Renal cortical epithelial cell (primary cell): ENCODE measurements at places on chromosomes 6 and 20.

- DNase-seq, result no peak
Measured at GRCh38 chr6:106540907-106541306, 88.4 kb downstream of the RTN4IP1 start.

GRCh38 chr6:162670345-162670744 is 57.2 kb downstream of the PRKN start:
- no peak for DNase-seq

GRCh38 chr20:48060841-48061720 is 275.8 kb upstream of the SULF2 start:
- DNase-seq, result no peak

DNA sequence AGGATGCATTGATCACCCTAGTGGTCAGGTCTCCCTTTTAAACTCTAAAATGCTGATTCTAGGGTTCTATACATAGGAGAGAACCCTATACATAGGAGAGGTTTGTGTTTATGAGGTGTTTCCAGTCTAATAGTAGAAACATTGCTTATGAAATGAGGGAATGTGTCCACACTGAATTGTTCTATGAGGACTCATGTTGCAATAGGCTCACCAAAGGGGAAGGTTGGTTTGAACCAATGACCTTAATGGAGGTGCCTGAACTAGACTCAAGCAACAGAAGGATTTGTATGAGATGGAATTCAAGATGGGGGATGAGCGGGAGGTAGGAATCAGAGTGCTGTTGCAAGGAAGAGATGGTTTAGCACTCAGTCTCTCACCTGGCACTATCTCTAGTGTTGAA is 33.5 kb upstream of the UBR2 start:
- no peak for DNase-seq

GRCh38 chr6:152981989-152982903 is 595 bp downstream of the FBXO5 start:
- no peak for DNase-seq

- DNase-seq, result no peak
Measured at GRCh38 chr6:28907394-28907793, 16.4 kb downstream of the TRIM27 start.

- DNase-seq, result no peak
Measured at GRCh38 chr20:45937765-45938164, 3.3 kb downstream of the PCIF1 start.

- peak; percentile 54 for DNase-seq
Measured at GRCh38 chr6:129717277-129717676, 7.3 kb upstream of the ARHGAP18 start.

- DNase-seq, result peak; percentile 7
Measured at GRCh38 chr20:8255945-8256632, 124.0 kb downstream of the PLCB1 start.

DNA sequence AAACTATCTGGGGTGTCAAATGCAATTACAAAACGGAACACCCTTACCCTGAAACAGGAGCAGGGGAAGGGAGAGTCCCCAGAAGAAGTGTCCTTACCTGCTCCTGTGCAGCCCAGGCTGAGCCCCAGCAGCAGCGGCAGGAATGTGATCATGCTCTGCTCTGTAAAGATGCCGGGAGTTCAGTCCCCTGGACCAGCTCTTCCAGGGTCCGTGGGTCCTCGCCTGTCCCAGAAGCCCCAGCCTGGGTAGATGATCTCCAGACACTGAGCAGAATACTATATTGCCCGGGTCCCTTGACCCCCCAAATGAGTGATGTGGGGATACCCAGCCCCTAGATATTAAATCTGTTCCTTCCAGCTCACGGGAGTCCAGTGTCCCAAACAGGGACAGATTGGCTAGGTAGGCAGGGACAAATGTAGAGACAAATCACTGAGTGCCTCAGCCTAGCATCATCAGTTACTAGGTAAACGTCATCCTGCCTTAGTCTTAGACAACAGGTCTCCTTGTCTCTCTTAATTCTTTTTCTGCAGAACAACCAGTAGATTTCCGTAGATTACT is at the start of gene HLA-DMB:
Gene HLA-DMB, minus strand, starts transcription at position 373 of the 558 bp plus-strand sequence. Its CDS starts 221 bp downstream, at position 152.
- peak; percentile 93 for DNase-seq

DNA sequence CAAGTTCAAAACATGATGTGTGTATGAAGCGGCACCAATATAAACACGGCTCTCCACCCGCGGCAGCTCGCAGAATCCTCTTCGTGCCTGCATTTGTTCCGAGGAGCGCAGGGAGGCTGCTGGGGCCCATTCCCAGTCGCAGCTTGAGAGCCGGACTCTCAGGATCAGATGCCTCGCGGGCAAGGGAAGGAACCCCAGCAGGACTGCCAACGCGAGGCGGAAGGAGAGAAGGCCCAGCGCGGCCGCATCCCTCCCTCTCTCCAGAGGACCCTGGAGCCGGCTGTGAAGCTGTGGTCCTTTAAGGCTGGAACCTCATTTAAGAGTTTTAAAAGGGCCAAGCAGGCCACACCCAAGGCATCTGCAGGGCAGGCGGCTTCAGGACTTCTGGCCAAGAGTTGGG is 44.2 kb upstream of the ZBP1 start:
- no peak for DNase-seq

GRCh38 chr6:148471624-148472159 is 129.1 kb downstream of the SASH1 start:
- DNase-seq, result no peak

GRCh38 chr6:170051229-170052172 is 239.4 kb downstream of the DLL1 start:
- DNase-seq, result no peak

DNA sequence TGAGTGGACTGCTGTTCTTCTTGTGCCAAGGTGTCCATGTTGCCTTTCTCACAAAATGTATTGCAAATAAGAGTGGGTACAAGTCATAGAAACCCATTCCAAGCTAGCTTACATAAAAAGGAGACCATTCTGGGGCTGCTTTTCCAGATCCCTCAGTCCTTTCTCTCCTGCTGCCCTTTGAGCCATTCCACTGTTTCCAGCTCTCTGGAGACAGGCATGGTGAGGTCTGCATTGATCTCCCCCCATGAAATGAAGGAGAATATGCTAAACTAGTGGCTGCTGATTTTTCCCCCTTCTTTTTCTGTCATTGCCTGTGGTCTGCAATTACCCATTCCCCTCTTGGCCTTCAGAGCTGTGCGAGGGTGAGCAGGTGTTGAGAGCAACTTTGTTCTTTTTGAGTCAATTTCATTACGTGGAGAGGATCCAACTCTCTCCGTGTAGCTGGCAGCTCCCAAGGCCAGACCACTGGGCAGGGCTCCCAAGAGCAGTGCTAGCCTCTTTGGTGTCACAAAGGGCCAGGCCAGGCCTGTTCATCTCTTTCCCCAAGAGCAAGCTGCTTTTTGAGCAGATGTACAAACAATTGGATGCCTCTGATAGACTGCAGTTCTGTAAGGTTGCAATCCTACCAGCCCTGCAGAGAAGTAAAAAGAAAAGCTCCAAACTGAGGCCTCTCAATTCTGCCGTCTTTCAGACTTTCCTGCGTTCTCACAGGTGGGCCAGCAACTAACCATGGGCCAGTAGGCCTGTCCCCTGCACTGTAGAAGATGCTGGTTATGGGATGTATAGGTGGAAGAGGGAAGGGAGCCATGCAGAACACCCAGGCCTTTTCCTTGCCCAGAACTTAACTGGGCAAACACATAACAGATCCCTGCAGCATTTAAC is 96.1 kb upstream of the ARMC2 start:
- DNase-seq, result no peak

GRCh38 chr6:40417031-40417430 is 170.1 kb downstream of the LRFN2 start:
- no peak for DNase-seq

DNA sequence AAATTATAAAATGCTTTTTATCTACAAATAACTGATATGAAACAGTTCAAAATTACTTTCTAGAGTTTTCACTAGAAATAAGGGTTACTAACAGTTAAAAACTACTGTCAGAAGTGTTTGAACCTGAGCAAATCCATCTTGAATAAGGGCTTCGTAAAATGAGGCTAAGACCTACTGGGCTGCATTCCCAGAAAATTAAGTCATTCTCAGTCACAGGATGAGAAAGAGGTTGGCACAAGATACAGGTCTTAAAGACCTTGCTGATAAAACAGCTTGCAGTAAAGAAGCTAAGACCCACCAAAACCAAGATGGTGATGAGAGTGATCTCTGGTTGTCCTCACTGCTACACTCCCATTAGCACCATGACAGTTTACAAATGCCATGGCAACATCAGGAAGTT is 93.7 kb downstream of the PLG start:
- no peak for DNase-seq

DNA sequence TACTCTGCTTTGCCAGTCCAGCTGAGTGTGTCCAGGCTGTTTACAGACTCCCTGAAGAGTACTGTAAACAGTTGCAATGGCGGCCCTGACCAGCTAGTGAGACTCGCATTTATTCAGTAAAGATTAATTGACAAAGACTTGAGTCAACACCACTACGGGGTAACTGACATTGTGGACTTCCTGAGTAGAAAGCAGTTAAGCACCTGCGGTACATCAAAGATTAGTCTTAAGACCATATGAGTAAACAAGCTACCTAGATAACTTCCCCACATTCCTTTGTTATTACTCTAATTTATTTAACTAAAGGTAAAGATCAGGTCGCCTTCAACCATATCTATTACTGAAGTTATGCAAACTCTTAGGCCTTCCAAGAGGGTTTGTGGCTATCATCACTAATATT is 12.6 kb downstream of the VPS52 start:
- DNase-seq, result no peak

DNA sequence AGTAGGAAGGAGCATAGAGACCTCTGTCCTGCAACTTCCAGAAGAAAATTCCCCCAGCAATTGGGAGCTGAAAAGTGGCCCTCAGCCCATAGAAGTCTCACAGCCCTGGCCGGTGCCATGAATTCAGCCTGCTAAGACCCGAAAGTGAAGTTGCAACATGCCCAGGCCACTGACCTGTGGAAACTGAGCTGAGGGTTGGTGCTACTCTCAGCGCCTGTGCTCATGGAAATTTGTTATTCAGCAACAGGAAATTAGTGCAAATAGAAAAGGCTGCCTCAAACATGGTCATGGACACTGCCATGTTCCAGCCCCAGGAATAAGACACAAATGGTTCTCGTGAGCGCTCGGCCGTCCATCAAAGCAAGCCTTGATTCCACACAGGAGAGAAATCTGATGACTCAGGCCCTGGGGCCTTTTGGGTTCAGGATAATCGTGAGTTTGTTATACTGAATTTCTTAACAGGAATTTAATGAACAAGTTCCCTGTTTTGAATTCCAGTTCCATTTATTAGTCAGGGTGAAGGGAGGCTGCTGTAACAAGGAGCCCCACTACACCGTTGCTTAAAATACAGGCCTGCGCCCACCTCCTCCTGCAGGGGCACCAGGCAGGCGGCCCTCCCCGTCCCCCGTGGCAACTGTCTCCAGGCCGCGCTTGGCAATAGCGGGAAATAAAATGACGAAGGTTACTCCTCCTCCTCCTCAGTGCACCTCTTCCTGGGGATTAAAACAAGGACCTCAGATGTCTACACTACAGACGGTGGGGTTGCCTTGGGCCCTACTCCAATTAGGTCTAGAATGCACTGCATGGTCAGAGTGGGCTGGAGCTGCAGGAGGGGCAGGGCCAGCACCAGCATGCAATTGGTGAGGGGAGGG is 152.9 kb downstream of the ERMARD start:
- DNase-seq, result no peak

DNA sequence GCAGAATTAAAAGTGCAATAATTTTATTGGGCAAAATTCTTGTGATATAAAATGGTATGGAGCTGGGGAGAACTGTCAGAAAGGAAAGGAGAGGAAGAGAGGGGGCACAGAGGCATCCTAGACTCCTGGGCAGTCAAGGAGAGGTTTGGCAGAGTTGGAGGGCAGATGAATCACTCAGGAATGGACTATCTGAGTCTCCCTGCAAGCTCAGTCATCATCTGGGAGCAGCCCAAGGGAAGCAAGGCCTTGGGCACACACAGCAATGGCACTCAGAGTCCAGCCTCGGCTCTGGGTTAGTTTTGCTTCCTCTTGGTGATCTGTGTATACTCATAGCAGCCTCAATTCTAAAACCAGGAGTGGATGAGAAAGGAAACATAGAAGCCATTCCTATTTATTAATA is 67.2 kb downstream of the SLC22A1 start:
- DNase-seq, result peak; percentile 51

- peak; percentile 18 for DNase-seq
Measured at GRCh38 chr6:134000443-134000842, 47.4 kb downstream of the TBPL1 start.

DNA sequence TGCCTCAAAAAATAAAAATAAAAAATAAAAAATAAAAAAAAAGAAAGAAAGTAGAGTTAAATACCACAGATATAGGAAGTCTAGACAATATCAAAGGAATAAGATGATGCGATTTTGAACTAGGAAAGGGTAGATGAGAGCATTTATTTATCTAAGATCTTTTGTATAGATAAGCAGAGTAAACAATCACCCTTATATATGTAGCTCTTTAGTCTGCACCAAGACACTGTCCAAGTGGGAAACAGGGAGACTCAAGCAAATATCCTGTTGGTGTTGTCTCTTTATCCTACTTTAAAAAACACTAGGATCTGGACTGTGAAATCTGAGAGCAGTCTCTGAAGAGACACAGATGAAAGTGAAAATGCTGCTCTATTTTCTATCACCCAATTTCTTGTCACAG is 587.0 kb upstream of the FLRT3 start:
- DNase-seq, result no peak

- peak; percentile 16 for DNase-seq
Measured at GRCh38 chr6:166112580-166112979, 55.1 kb downstream of the TBXT start.

DNA sequence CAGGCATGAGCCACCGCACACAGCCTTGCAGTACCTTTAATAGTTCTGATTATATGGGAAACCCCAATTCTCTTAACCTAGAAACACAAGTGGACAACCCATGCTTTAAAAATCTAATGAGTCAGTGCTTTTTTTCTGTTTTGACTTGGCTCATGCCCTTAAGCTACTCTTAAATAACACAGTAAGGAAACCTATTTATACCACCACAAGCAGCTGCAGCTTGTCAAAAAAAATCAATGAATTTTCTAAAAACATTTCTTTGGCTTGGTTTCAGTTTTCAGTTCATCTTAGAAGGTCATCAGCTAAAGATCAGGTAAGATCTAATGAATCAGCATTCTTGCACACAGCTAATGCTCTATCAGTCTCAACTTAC is 124.1 kb upstream of the DST start:
- peak; percentile 90 for DNase-seq

DNA sequence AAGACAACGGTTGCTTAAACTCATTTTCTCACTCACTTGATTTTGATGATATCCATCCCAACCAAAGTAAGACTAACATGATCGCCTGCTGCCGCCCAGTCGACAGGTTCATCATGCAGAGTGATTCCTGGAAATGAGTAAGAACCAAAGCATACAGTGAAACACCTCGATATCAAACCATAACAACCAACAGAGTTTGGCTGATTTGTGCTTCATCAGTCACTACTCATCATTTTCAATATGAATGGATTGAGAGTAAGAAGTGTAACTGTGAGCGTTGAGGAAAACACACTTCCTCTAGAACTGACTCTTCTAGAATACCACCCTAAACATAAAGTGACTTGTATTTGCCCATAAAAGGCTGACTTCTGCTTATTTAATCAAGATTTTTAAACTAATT is 29.2 kb upstream of the ALDH8A1 start:
- DNase-seq, result no peak

- DNase-seq, result peak; percentile 56
Measured at GRCh38 chr6:39102071-39102820, 12.7 kb downstream of the SAYSD1 start.

- no peak for DNase-seq
Measured at GRCh38 chr6:37368961-37369320, 15.2 kb downstream of the RNF8 start.
